ENCODE measurements at places on chromosomes 11 and 22.

DNA sequence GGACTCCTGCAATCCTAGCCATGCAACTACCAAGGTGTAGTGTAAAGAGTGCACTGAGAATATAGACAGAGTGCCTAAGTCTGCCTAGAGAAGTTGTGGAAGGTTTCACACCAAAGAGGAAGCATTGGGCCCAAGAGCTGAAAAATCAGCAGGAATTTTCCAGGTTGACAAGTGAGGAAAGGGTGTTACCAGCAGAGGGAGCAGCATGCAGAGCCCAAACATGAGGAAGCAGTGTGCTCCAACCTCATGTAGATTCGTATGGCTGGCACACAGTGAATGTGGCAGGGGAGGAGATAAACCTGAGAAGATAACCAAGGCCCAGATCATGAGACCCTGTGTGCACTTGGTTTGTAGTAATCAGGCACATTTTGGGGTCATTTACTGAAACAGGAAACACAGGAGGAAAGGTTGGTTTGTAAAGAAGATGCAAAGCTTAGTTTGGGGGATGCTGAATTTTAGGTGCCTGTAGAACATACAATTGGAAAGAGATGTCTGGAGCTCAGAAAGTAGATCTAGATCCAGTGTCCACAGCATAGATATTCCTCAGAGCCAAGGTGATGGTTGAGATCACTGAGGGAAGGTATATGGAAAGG lies 1.7 kb downstream of the HPX start:
- H3K36me3 ChIP-seq, result no peaks in the 10 kb centered on the region
- no peaks in the 10 kb centered on the region for H3K27me3 ChIP-seq
- H3K4me3 ChIP-seq, result no peak overlapping the region
- no peak overlapping the region for H3K27ac ChIP-seq

GRCh38 chr22:31829505-31829904 lies 75.7 kb downstream of the DEPDC5 start:
- H3K4me3 ChIP-seq, result no peak overlapping the region
- peaks cover 24% of the 10 kb centered on the region for H3K36me3 ChIP-seq
- H3K27me3 ChIP-seq, result no peaks in the 10 kb centered on the region
- no peak for DNase-seq
- no peak overlapping the region for H3K27ac ChIP-seq

- no peak overlapping the region for H3K27ac ChIP-seq
- no peak for DNase-seq
- no peaks in the 10 kb centered on the region for H3K4me1 ChIP-seq
- no peak overlapping the region for H3K4me3 ChIP-seq
- peaks cover 2% of the 10 kb centered on the region for H3K27me3 ChIP-seq
These were observed 18.1 kb downstream of the GAB4 start for GRCh38 chr22:16989915-16990314.

DNA sequence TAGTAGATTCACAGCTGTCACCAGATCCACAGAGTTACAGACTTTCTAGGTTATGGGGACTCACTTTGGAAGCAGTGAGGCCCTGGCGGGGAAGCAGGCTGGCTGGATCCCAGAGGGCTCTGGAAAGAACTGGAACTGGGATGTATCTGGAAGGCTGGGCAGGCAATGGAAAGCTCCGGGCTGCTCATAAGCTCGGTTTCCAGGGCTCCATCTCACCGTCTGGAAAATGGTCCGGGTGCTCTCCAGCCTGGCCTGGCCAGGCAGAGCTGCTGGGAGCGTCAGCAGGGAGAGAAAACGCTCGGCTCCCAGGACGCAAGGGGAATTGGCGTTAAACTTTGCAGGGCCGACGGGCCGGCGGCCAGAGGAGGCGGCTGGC lies 335 bp upstream of the SEZ6L start:
- H3K4me1 ChIP-seq, result peaks cover 23% of the 10 kb centered on the region
- H3K4me3 ChIP-seq, result no peak overlapping the region
- H3K27ac ChIP-seq, result no peak overlapping the region
- DNase-seq, result no peak
- peaks cover 14% of the 10 kb centered on the region for H3K27me3 ChIP-seq

- H3K4me1 ChIP-seq, result peaks cover 40% of the 10 kb centered on the region
- no peak overlapping the region for H3K4me3 ChIP-seq
- peak overlapping the region; percentile 38 for H3K27ac ChIP-seq
- no peak for DNase-seq
- H3K27me3 ChIP-seq, result no peaks in the 10 kb centered on the region
These were observed 23.2 kb downstream of the MED15 start for GRCh38 chr22:20530368-20531153.

- H3K4me3 ChIP-seq, result no peak overlapping the region
- H3K4me1 ChIP-seq, result no peaks in the 10 kb centered on the region
- no peaks in the 10 kb centered on the region for H3K36me3 ChIP-seq
These were observed 64.7 kb downstream of the MTNR1B start for GRCh38 chr11:93034031-93034722.

- H3K4me1 ChIP-seq, result no peaks in the 10 kb centered on the region
- DNase-seq, result no peak
- H3K36me3 ChIP-seq, result no peaks in the 10 kb centered on the region
- H3K27ac ChIP-seq, result no peak overlapping the region
- no peak overlapping the region for H3K4me3 ChIP-seq
These were observed 24.1 kb upstream of the APLNR start for GRCh38 chr11:57260937-57261783.

GRCh38 chr22:39457556-39458443 lies 988 bp downstream of the MGAT3 start:
- DNase-seq, result peak; percentile 39
- no peak overlapping the region for H3K27ac ChIP-seq
- H3K36me3 ChIP-seq, result no peaks in the 10 kb centered on the region
- H3K4me1 ChIP-seq, result peaks cover 37% of the 10 kb centered on the region
- H3K27me3 ChIP-seq, result peaks cover 21% of the 10 kb centered on the region

DNA sequence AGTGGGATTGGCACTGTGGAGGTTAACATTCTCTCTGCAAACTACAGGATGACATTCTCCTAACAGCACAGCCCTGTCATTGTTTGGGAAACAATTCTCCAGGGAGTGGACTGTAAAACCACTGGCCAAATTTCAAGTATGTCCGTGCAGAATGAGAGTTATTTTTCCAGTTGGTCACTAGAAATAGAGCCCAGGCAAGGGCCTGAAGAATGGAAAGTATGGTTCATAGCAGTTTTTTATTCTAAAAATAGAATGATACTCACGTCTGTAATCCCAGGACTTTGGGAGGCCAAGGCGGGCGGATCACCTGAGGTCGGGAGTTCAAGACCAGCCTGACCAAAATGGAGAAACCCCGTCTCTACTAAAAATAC lies 39.0 kb upstream of the CD44 start:
- H3K27me3 ChIP-seq, result no peaks in the 10 kb centered on the region
- no peak overlapping the region for H3K27ac ChIP-seq
- no peak overlapping the region for H3K4me3 ChIP-seq
- no peaks in the 10 kb centered on the region for H3K36me3 ChIP-seq
- no peak for DNase-seq

DNA sequence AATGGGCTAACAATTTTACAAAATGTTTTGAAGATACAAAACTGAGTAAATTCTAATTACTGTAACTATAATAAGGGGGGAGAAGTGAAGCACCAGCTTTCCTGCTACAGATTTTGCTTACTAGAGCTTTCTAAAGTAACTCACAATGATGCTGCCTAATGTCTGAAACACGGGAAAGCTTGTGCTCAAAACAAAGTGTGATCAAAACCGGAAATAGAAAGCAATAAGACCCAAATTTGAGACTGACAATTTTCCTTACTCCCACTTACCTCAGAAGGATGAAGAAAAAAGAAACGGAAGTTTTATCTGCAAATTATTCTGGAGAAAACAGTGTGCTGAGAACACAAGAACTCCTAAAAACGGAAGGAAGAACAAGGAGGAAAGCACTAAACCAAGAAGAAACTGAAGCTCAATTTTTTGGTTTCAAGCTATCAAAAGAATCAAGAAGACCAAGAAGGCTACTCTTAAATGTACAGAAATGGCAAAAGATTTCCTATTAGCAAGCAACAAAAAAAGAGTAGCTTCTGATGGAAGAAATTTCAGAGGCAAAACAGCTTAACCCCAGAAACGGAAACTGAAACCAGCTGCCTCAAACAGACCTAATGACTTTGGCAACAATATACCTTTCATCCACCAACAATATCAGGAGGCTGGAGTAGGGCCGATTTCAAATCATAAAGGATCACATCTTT lies 33.4 kb downstream of the AMBRA1 start:
- DNase-seq, result peak; percentile 25
- H3K27ac ChIP-seq, result peak overlapping the region; percentile 65
- H3K36me3 ChIP-seq, result no peaks in the 10 kb centered on the region
- H3K27me3 ChIP-seq, result no peaks in the 10 kb centered on the region
- H3K4me1 ChIP-seq, result peaks cover 39% of the 10 kb centered on the region

GRCh38 chr11:45817191-45817590 lies 12.2 kb downstream of the SLC35C1 start:
- H3K4me1 ChIP-seq, result no peaks in the 10 kb centered on the region
- H3K27me3 ChIP-seq, result no peaks in the 10 kb centered on the region
- H3K27ac ChIP-seq, result no peak overlapping the region
- DNase-seq, result no peak
- H3K4me3 ChIP-seq, result no peak overlapping the region

DNA sequence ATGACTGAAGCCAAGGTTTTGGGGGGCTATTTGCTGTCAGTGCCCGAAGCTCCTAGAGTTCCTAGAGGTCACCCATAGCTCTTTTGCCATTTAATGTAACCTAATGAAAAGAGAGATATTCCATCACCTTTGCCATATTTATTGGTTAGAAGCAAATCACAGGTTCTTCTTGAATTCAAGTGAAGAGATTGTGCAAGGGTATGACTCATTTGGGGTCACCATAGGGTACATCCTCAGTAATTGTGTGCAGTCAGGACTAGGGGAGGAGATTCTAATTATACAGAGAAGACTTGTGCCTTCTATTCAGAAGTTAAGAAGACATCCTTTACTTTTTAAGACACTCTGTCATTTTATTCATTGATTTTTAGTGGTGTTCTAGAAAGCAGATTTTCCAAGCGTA lies 6.9 kb upstream of the PRAME start:
- no peak overlapping the region for H3K4me3 ChIP-seq
- no peak for DNase-seq
- H3K4me1 ChIP-seq, result no peaks in the 10 kb centered on the region
- no peak overlapping the region for H3K27ac ChIP-seq
- H3K27me3 ChIP-seq, result no peaks in the 10 kb centered on the region

DNA sequence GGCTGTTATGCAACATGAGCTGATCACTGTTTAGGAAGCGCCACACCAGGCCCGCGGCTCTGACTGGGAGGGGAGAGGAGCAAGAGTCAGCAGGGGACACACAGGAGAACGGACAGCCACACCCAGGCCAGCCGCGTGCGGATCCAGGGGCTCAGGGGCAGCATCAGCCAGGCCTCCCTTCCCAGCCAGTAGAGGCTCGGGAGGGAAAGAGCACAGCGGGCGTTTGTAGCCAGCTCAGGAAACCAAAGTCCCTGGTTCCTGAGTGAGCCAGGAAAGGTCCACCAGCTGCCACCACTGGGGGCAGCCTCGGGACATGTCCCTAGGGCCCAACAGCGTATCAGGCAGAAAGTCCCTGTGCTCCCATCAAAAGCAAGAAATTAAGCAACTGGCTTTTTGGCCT lies 71.8 kb upstream of the PITPNB start:
- no peaks in the 10 kb centered on the region for H3K27me3 ChIP-seq
- H3K36me3 ChIP-seq, result peaks cover 4% of the 10 kb centered on the region
- DNase-seq, result no peak
- no peak overlapping the region for H3K27ac ChIP-seq

DNA sequence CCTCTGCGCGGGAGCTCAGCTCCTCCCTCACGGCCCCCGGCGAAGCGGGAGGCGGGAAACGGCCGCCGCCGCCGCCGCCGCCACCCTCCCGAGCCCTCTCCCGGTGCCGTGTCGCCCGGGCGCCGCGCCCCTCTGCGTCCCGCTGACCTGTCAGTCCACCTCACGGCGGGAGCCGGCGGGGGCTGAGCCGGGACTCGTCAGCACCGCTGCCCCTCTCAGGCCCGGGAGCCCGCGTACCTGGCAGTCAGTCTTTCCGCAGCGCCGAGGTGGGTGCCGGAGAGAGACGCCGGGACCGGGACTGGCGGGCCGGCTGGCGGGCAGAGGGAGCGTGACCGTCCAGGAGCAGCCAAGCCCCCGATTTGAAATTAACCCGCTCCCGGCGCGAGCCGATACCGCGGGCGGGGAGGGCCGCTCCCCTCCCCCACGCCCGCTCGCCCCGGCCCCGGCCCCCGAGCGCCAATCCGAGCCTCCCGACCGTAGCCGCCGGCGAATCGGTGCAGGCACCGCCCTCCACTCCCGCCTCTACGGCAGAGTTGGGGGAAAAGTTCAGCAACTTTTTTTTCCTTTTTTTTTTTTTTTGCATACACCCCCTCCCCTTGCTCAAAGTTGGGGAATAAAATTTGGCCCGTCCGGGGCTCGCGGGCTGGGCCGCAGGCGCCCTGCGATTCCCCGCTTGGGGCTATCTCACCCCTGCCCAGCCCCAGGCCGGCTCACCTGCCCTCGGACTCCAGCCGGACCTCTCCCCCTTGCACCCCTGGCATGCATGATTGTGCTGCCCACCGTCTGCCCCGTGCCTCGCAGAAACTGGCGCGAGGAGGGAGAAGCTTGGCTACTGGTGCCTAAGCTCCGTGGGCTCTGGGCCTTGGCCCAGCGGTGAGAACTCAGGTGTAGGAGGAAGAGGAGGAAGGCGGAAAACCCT lies 774 bp upstream of the E2F8 start:
- H3K36me3 ChIP-seq, result peaks cover 5% of the 10 kb centered on the region
- H3K27ac ChIP-seq, result no peak overlapping the region
- no peaks in the 10 kb centered on the region for H3K27me3 ChIP-seq
- no peak for DNase-seq
- H3K4me3 ChIP-seq, result peak overlapping the region; percentile 97

Measured in common myeloid progenitor, CD34-positive (primary cell).